ENCODE measurements at places on chromosomes 16 and 17. TPM values are rescaled to one million over a fixed set of nuclear protein-coding genes. Genes with fewer than 3 reads are reported as not detected.

- no peak for DNase-seq
These were observed 16.2 kb upstream of the PHF12 start for GRCh38 chr17:28967221-28968135.

- DNase-seq, result no peak
These were observed 512.4 kb downstream of the HS3ST4 start for GRCh38 chr16:26204138-26204537.

DNA sequence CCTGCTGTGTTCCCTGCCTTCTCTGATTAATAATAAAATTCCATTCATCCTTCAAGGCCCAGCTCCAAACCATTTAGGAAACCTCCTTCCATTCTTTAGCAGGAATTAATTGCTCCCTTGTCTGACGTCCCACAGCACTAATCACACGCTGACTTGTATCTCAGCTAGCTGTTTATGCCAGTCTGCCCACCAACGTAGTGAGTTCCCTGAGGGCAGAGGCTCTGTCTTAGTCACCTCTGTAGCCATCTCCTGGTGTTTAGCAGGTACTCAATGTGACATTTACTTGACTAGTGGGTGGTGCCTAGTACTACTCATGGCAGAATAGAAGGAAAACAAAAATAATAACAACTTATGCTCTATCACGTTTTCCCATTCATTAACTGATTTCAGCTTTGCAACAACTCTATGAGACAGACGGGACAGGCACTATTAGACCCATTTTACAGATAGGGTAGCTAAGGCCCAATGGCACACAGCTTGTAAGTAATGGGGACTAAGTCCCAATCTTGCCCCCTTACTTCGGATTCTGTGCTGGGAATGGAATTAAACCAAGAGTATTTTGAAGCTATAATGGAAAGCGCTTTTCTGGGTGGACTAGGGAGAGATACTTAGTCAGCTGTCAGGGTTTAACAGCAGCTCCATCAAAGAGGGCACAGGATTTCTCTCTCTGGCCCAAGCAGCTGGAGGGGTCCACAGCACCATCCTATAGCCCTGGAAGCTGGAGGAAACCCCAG, 931 bp upstream of the WIPF2 start:
- DNase-seq, result no peak

- no peak for DNase-seq
These were observed 5.7 kb upstream of the RAB40B start for GRCh38 chr17:82703935-82704865.

GRCh38 chr17:15122857-15123256, 142.3 kb downstream of the PMP22 start:
- no peak for DNase-seq

GRCh38 chr16:4601036-4601863, 13.4 kb downstream of the UBALD1 start:
- DNase-seq, result no peak

DNA sequence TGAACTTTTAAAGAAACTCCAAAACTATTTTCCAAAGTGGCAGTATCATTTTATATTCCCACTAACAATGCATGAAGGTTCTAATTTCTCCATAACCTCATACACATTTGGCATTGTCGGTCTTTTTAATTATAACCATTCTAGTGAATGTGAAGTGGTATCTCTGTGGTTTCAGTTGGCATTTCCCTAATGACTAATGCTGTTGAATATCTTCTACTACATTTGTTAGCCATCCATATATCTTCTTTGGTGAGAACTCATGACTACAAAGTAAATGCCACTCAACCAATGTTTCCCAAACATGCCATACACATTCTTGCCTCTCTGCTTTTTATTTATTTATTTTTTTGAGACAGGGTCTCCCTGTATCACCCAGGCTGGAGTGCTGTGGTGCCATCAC, 31.7 kb upstream of the TAOK1 start:
- DNase-seq, result no peak

- peak; percentile 21 for DNase-seq
These were observed 53.1 kb downstream of the CFDP1 start for GRCh38 chr16:75379911-75380847.

Gene PLCG2
- total RNA-seq, result 13.7 TPM

Gene MT1A
- total RNA-seq, result 0.60 TPM

Gene PYY
- 0.36 TPM for total RNA-seq

Gene DOC2A
- 2.0 TPM for total RNA-seq

Data from activated T-helper 1 cell treated with anti-CD3 and anti-CD28 coated beads, Interleukin-12 subunit alpha, Interleukin-12 subunit beta, Interleukin-2, Interleukin-4 antibody, amounts not matched to agents 30 ng/mL and 10 ng/mL and 1 ng/mL, durations not matched to agents 14 hours and 24 hours and 36 hours (primary cell).